ENCODE measurements at places on chromosomes 1 and 21.

DNA sequence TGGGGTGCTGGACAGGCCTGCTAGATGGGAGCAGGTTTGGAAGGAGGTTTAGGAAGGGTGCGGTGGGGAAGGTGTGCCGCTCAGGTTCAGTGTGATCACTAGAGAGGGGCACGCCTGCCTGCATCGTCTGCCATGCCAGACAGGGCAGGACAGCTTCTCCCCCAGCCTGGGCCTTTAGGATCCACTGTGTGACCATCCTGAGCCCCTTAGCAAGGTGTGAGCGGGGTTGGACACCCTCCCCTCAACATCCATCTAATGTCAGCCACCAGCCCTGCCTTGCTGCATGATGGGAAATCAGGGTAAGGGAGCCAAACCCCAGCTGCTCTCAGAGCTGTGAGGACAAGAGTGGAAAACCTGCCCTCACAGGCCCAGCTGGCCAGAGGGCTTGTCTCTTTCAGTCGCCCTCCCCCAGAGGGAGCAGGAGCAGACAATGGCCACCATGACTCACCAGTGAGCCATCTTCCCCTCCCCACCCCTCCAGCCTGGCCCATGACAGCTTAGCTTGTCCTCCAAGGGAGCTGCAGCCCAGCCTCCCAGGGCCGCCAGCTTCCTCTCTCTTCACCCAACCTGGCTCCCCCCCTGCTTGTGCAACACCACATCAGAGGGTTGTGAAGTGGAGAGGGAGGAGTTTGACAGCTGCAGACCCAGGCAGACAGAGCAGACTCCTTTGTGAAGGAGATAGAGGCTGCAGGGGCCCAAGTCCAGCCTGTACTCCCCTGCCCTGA, 37.0 kb downstream of the NUAK2 start:
- DNase-seq, result peak; percentile 40

GRCh38 chr21:29372063-29372802, 73.5 kb downstream of the BACH1 start:
- DNase-seq, result peak; percentile 27

- DNase-seq, result peak; percentile 77
Measured at GRCh38 chr1:35930593-35931445, at the start of gene AGO3. TSS of gene AGO3 (plus strand) at chr1:35931105. CDS start at chr1:35931427, 322 bp downstream.

DNA sequence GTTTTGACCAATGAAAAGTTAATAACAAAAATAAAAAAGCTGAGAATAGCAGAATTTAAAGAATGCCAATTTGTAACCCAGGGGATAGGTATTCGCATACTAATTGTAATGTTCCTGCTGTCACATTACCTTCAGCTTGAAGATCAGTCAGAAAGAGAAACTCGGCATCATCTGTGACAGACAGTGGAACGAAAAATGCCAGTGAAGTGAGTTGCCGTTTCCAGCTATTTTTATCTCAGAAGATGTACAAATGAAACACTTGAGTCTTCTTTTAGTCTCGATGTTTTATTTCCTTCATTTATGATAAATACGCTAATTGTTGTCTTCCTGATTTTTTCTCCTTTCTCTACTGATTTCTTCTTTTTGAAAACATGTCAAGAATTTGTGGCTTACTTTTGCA, 26.1 kb downstream of the RGS21 start:
- no peak for DNase-seq

DNA sequence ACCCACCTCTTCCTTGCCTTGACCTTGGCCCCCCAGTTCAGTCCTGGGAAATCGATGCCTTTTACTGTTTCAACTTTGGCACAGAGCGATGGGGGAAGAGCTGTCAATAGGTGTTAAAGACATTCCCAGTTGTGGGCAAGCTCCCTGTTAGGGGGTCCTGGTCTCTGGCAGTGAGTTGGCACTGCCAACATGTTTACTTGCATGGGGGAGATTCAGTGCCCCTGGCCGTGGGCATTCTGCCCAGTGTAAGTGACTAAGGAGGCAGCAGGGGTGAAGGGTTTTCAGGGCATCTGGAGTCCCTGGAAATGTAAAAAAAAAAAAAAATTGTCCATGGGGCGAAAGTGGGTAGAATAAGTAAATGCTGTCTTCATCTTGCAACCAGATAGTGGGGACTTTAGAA, 407.0 kb downstream of the PTPRU start:
- no peak for DNase-seq

DNA sequence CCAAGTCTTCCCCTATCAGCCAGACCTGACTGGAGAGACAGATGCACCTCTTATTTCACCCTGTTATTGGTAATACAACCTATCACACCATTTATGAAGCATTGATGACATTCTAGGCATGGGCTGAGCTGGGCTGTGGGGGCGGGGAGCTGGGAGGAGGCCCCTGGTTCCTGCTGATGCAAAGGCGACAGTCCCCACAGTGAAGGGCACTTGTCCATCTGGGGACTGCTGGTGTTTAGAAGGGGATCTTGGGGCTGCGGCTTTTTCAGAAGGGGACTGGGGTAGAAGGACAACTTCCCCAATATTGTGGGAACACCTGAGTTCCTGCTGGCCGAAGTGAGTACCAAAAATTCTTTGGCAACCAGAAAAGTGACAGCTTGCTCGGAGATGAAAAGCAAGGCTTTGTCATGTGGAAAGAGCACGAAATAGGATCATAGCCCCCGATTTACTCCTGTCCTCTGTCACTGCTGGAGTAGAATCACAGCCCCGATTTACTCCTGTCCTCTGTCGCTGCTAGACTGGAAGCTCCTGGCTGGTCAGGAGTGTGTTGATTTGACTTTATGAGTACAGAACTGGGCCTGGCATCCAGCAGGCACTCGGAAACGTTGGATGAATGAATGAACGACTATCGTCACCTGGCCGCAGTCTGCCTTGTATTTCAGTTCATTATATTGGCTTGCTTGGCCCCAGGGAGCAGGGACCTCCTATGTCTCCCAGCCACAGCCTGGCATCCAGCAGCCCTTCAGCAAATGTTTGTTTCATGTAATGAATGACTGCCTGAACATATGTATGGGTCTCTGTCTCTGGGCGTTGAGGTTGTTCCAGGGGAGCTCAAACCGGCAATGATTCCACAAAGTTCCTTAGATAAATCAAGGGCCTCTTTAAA, 16.5 kb upstream of the ETV3L start:
- DNase-seq, result no peak

- DNase-seq, result no peak
Measured at GRCh38 chr1:165425621-165426020, 19.3 kb downstream of the RXRG start.

- DNase-seq, result no peak
Measured at GRCh38 chr1:220970311-220970710, 91.1 kb downstream of the HLX start.

GRCh38 chr1:24868016-24868875, 61.8 kb downstream of the RUNX3 start:
- no peak for DNase-seq

- DNase-seq, result no peak
Measured at GRCh38 chr21:42107177-42107880, 36.2 kb downstream of the UMODL1 start.

- DNase-seq, result no peak
Measured at GRCh38 chr1:21891621-21892479, 45.3 kb downstream of the HSPG2 start.

GRCh38 chr1:104064399-104064798, 314.7 kb downstream of the AMY1C start:
- no peak for DNase-seq

- no peak for DNase-seq
Measured at GRCh38 chr1:32937061-32937460, 27.5 kb downstream of the RNF19B start.

- DNase-seq, result no peak
Measured at GRCh38 chr1:978069-978834, 3.6 kb downstream of the PERM1 start.

GRCh38 chr1:200250469-200250868, 159.4 kb downstream of the ZNF281 start:
- DNase-seq, result no peak

DNA sequence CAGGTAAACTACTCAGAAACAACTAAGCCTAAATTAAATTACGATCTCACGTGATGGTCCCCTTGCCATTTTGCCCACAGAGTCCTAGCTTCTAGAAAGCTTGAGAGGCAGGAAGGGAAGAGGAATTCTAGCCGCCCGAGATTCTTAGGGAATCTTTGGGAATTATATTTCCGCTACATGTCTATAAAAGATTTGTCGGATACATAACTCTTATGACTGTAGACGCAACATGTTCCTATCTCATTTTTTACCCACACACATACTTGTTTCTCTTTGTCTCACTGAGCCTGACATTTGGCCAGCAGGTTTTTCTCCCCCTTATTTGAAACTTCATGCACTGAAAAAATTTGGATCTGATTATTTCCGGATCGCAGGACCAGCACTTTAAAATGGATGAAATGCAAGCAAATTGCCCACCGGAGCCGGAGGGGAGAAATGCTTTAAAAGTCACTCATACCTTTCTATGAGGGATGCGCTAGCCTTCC, 5.5 kb downstream of the GLIS1 start:
- no peak for DNase-seq

- peak; percentile 50 for DNase-seq
Measured at GRCh38 chr21:17512253-17513213, at the start of gene CXADR. TSS of gene CXADR (plus strand) at chr21:17513043. CDS start at chr21:17513130, 87 bp downstream.

DNA sequence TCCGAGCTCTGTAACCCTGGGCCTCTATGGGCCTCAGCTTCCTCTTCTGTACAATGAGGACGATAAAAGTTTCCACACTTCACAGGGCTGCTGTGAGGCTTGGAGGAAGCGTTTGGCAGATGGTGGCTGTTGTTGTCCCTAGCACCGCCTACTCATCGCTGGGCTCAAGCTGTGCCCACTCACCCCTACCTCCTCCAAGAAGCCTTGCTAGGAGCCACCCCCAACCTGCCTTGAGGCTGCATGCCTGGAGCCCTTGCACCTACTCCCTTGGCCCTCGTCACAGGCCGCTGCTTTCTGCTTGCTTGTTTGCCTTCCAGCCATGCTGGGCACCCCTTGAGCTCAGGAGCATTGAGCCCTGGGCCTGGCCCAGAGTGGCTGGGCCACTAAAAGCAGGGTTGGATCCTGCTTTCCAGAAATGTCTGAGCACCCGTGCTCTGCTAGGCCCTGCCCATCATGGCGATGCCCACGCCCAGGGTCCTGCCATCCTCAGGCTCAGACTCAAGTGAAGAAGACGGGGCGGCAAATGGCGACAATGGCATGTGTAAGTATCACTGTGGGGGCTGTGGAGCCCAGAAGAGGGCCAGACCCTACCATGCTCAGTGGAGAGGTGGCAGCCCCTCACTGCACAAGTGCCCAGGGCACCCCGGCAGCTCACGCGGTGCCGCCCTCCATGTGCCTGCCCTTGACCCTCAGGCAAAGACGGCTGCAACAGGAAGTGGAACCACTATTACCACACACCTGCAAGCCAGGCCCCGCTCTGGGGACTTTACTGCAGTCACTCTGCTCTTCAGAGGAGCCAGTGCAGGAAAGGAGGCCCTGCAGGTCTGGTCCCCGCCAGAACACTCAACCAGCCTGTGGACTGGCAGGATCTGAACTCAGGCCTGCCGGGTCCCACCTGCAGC, 9.5 kb downstream of the SH3BGRL3 start:
- no peak for DNase-seq

DNA sequence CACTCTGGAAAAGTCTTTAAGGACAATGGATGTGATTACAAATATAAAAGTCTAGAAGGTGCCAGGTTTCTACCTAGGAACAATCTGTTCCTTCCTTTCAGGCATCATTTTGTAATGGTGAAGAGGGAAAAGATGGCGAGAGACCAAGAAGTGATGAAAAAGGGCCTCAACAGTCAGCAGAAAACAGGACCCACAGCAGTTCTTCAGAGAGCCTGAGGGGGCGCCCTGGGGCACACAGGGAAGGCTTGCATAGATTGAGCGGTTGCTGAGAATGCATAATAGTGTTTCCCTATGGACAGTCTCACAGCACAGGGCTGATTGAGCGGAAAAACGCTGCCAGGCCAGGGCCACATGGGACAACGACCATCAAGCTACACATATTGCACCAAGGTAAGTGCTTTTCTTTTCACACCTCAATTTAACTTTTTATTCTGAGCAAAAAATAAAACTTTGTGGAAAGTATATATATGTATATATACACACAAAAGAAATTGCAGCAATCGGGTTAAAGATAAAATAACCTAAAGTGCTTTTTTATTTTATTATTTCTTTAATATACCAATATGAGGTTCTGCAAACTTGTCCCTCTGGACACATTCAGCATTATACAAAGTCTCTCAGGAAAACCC, 3.1 kb upstream of the YRDC start:
- peak; percentile 29 for DNase-seq

DNA sequence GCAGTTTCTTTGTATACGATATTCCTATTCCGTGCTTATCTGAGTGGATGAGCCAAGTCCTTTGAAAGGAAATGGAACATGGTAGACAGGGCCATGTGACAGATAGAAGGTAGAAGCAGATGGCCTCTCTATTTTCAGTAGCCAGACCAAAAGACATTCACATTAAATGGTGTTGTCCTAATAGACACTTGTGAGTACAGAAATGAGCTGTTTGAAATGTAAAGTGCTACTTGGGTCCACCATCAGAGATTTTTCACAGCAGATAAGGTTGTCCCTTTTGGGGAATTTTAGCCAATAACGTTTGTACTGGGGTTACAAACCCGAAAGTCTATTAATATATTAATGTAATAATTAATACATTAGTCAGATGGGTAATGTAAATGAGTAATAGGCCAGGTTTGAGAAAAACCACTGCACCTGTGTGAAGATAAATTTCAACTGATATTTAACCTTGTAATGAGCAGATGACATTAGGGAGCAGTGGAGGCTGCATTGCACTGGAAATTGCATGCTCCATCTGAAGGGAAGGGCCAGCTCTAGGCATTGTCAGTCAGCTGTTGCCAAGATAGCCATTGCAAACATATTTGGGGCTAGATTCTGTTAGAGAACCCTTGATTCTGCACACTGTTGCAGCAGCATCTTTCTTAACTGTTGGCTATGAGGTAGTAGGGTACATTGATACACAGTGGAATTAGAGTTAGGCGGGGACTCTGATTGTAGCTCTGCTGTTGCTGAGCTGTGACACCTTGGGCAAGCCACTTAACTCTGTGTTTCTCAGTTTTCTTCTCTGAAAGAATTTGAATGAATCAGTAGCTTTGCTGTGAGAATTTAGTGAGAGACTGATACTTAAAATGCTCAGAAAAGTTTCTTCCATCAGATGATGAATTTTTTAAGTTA, 43.8 kb downstream of the FGGY start:
- DNase-seq, result no peak

DNA sequence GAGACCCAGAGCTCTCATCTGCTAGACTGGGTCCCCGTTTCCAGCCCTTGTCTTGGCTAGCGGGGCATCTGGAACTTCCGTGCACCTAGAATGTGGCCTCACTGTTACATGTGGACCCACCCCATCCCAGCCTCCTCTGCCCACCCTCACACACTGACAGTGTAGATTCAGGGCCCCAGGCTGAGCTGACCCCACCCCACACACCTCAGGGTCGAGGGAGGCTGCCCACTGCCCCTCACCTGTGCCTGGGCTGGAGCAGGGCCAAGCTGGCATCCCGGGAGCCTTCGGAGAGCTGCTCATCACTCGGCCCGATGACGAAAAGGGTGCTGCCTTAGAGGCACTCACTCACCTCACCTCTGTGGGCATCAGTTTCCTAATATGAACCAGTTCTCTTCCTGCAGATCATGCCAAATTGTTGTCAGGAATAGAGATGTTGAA, 11.1 kb downstream of the ACOT11 start:
- DNase-seq, result no peak

- DNase-seq, result no peak
Measured at GRCh38 chr21:46116189-46116775, 18.4 kb downstream of the COL6A2 start.

- DNase-seq, result no peak
Measured at GRCh38 chr21:29080454-29080941, 7.0 kb upstream of the CCT8 start.

GRCh38 chr21:45432575-45433255, 27.8 kb downstream of the COL18A1 start:
- no peak for DNase-seq

- no peak for DNase-seq
Measured at GRCh38 chr1:110787328-110788071, 85.4 kb upstream of the CD53 start.
